ENCODE measurements at places on chromosomes 11 and 22.

GRCh38 chr22:30922151-30922611 lies 46.4 kb downstream of the MORC2 start:
- DNase-seq, result no peak

- DNase-seq, result no peak
Measured at GRCh38 chr11:48170241-48171233, 46.1 kb upstream of the OR4B1 start.

- DNase-seq, result no peak
Measured at GRCh38 chr11:98771791-98772190, 249.0 kb upstream of the CNTN5 start.

- no peak for DNase-seq
Measured at GRCh38 chr11:104191124-104191523, 27.2 kb upstream of the PDGFD start.

GRCh38 chr11:99887481-99887880 lies 799.6 kb upstream of the ARHGAP42 start:
- no peak for DNase-seq

DNA sequence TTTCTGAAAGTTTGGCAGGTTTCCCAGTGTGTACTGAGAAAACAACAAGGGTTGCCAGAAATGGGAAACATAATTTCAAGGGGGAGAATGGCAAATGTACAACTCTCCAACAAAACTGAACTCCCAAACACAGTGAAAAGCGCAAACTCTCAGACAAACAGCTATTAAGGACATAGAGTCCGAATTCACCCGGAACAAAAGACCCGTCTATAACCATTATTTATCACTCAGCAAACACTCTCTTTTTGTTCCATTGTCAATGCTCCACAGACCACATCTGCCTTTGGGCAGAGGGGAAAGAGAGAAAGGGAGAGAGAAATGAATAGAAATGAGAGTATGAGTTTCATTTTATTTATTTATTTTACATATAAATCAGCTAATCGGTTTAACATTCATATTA lies 21.7 kb downstream of the KIRREL3 start:
- peak; percentile 48 for DNase-seq
